Esophagus muscularis mucosa (tissue), 4 donors: ENCODE measurements at places on chromosomes 12 and 14. TPM values are rescaled to one million over a fixed set of nuclear protein-coding genes. Genes with fewer than 3 reads are reported as not detected.

The KIAA0586 gene
- total RNA-seq, result 15.2 TPM

The E2F7 gene
- not detected for total RNA-seq

DNA sequence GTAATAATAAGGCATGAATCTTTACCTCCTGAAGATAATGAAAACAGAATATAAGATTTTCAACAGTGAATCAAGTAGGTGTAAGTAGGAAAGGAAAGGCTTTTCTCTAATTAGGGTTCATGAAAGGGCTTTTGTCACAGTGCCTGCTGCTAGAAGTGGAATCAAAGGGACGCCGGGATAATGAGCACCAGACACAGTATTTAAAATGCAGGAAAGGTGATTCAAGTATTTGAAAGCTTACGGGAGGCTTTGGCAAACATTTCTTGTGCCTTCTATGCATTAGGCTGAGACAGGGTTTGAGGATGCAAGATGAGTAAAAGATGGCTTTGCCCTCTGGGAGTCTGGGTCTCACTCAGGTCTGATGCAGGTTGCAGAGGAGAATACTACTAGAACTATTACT is 70.5 kb upstream of the ANO4 start:
- DNase-seq, result no peak

The CLEC4C gene
- not detected for total RNA-seq

The POTEG gene
- not detected for total RNA-seq

- DNase-seq, result peak; percentile 5
Observed at GRCh38 chr12:7180685-7181084, 8.8 kb upstream of the PEX5 start.

The LRP1-AS gene
- not detected for total RNA-seq

DNA sequence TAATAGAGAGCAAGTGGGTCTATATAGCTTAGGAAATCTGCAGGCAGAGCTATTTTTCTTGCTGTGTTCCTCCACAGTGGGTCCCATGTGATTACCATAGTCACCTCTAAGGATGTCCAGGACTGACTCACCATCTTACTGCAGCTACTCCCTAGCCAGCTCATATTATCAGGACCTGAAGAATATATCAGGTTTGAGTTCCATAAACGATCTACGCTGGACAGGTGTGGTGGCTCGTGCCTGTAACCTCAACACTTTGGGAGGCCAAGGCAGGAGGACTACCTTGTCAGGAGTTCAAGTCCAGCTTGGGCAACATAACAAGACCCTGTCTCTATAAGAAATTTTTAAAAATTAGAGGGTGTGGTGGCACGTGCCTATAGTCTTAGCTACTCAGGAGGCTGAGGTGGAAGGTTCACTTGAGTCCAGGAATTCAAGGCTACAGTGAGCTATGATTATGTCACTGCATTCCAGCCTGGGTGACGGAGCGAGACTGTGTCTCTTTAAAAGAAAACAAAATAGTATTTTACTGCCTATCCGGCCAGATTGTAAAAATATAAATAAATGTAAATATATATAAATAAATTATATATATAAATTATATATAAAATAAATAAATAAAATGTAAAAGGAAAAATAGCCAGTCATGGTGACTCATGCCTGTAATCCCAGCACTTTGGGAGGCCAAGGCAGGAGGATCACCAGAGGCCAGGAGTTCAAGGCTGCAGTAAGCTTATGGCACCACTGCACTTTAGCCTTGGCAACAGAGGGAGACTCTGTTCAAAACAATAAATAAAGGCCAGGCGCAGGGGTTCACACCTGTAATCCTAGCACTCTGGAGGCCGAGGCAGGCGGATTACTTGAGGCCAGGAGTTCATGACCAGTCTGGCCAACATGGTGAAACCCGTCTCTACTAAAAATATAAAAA is 6.9 kb upstream of the SPRYD4 start:
- no peak for DNase-seq

- DNase-seq, result no peak
Observed at GRCh38 chr12:113006206-113006605, 27.9 kb downstream of the OAS2 start.

DNA sequence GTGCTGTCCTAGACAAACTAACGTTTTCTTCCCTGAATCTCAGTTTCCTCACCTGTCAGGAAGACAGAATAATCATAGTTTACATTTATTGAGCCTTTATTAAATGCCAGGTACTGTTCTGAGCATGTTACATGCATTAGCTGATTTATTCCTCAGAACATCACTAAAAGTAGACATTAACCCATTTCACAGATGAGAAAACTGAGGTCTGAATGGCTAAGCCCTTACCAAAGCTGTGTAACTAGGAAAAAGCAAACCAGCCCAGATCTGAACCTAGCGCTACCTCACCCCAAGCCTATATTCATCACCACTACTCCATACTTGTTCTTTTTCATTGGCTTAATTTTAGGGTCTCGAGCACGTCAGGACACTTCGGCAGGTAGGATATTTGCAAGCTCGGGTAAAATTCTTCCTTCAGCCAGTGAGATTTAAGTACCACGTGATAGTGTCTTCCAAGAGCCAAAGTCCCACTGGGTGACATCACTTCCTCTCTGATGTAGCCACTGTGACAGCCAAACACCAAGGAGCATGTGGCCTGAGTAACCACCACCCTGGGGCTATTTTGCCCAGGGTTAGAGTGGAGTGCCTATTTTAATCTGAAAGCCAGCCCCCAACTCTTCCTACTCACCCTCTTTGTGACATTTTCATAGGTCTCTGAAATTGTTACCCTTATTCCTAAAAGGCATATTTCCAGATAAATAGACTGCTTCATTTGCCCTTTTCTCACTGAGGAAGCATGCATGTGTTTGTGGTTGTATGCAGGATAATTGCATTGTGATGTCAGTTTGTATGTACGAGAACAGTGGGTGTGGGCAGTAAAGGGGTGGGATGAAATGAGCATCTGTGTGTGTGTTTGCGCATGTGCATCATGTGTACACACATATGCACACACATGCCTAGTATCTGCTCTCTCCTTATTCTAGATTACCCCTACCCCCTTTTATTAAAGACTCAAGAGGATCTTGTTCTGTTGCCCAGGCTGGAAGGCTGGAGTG is 62.2 kb upstream of the WSCD2 start:
- DNase-seq, result no peak

The KRT3 gene
- not detected for total RNA-seq

DNA sequence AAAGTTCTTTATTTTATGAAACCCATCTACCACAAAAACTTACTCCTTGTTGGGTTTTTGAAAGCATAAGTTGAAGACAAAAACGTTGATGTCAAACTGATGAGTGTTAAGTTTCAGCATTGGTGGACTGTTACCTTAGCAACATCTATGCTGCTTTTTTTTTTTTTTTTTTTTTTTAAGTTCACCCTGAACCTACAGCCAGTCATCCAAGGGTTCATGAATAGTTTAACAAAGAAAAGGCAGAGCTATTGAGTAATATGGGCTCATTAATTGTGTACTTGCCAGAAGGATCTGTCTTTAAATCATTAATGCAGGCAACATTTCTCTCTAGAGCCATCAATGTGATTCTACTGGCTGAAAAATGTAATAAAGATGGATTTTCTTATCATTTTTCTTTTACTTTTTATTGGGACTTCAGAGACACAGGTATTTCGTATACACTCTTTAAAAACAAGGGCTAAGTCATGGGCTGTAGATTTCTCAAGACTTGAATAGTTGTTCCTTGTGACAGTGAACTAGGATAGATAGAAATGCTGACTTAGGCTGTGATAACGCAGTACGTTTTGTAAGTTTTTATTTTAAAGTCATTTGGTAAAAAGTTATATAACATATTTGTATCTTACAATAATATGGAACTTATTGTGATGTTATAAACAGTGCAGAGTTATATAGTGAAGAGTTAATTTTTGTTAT is at the start of gene PTPRQ:
PTPRQ (plus strand) TSS at position 262 of the 693 bp plus-strand sequence; CDS start at position 373, 111 bp downstream.
- no peak for DNase-seq

The CCDC196 gene
- total RNA-seq, result not detected

DNA sequence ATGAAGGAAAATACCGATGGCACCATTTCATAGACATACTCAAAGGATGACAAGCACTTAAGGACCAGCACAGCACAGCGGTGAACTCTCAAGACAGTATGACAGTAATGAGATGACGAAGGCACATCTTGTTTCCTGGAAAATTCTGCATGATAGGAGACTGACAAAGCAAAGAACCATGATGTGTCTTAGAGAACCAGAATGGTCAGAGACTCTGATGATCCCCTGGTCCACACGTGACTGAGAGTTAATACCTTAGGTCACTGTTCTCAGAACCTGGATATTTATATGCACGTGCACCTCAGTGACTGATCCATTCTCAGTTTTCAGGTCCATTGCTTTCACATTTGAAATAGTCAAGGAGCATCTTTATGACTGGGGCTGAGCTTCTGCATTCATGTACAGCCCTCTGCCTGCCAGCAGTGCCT is 35.3 kb downstream of the PROX2 start:
- DNase-seq, result no peak

DNA sequence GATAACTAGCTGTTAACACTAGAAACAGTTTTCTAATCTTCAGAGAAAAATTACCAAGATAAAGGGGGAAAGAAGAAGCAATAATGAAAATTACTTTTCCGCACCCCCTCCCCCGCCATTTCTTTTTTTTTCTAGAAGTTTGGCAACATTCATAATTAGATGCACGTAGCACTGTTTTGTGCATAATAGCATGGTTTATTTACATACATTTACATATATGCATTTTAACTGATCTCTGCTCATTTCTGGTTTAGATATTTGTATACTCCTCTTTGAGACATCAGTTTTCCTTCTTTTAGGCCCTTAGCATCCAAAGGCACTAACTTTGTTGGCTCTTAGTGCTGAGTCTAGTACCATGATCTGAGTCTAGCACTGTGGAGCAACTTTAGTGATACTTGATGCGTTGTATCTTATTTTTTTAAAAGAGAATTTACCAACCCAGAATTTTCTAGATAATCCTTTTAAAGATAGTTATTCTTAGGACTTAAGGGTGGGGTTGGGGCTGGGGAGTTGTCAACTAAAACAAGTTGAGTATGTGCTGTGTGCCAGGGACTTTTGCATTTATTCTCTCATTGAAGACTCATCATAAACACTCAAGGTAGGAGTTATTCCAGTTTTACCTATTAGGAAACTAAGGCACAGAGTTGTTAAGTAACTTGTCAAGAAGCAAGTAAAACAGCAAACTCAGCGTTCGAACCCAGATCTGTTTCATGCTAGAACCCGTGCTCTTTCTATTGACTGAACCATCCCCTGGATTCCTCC is 110.5 kb downstream of the DIP2B start:
- DNase-seq, result no peak

DNA sequence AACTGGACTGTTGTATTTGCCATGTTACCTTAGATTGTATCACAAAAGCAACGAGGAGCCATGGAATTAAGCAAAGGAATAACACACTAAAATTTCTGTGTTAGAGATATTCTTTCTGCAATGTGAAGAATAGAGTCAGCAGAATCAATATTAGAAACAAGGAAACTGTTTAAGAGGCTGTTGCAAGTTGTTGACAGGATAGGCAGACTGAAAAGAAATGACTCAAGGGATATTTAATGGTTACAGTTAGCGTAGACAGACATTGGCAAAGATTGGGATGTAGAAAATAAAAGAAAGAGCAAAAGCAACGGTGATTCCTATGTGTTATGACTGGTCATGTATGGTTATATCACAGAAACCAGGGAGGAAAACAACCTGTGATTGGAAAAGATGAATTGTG is 299.0 kb upstream of the PPFIA2 start:
- DNase-seq, result no peak

- no peak for DNase-seq
Observed at GRCh38 chr14:100147181-100147631, 12.2 kb downstream of the DEGS2 start.

DNA sequence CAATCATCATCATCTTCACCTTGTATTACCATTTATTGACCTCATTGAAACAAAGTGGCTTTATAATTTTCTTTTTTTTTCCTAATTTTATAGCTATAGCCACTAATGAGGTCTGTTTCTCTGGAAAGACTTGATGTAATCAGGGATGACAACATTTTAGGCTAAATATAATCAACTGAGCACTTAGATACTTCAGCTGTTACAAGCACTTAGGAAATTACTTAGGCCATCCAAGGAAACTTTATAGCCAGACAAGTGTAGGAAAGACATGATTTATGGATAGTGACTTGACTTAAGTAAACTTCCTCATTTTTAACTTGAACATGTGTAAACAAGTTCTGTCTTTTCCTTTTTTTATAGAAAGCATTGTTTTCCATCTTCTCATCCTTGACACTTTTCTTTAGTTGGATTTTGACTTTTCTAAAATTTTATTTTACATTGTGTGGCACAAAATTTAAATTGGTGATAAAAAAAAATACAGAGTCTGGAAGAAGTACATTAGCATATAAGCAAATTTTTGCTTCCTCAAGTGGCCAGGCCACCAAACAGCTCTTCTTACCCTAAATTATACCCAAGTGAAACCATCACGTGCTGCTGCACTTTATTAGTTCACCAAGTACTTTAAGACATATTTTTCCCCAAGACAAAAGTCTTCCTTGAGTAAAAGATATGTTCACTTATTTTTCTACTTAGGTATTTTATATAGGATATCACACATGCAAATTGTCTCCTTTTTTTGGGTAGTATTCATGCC is 15.1 kb downstream of the CPNE8 start:
- DNase-seq, result no peak

The KLRC1 gene
- total RNA-seq, result not detected

DNA sequence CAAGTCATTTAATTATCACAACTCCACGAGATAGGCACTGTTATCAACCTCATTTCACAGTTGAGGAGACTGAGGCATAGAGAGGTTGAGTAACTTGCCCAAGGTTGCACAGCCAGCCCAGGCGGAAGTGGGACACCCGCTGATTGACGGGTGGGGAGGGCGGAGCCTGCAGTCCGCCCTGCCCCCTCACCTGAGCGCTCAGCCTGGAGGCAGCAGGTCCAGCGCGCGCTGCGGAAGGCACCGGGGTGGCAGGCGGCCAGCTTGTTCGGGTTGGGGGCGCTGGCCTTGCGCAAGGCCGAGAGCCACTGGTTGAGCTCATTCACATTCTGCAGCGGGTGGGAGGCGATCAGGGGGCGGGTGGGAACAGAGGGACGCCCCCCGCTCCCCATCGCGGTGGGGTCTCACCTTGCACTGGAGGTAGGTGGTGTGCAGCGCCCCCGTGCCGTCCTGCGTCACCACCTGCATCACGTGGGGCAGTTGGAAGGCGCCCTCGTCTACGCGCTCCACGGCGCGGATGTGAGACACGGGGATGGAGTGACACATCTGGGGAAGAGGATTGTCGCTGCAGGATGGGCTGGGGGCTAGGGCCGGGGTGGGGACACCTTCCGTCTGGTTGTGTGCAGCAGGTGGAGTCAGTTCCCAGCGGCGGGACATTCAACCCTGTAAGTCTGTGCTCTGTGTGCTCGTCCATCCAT is 31.7 kb downstream of the RASAL1 start:
- no peak for DNase-seq

The ALX1 gene
- not detected for total RNA-seq

The ESR2 gene
- total RNA-seq, result 0.29 TPM

GRCh38 chr14:105883066-105884005 is 357.0 kb downstream of the TMEM121 start:
- no peak for DNase-seq

The CMKLR1 gene
- 12.8 TPM for total RNA-seq

GRCh38 chr14:64289571-64289970 is 4.6 kb downstream of the ESR2 start:
- DNase-seq, result no peak
